ENCODE measurements at places on chromosomes 3 and 15. TPM values are rescaled to one million over a fixed set of nuclear protein-coding genes. Genes with fewer than 3 reads are reported as not detected.
A peak's percentile ranks its signal among the peaks of the same experiment; 100 is the strongest.

The RFT1 gene
- polyA plus RNA-seq: 42.4 TPM

GRCh38 chr3:160472344-160472743, 22.8 kb upstream of the TRIM59 start:
- H3K4me1 ChIP-seq: no peaks in the 10 kb centered on the region
- no peaks in the 10 kb centered on the region for H3K36me3 ChIP-seq
- H3K4me3 ChIP-seq: no peak overlapping the region
- H3K27ac ChIP-seq: no peak overlapping the region

The TLNRD1 gene
- polyA plus RNA-seq: 15.5 TPM

GRCh38 chr15:95051861-95052260, 820.5 kb downstream of the MCTP2 start:
- DNase-seq: no peak
- H3K4me3 ChIP-seq: no peak overlapping the region
- no peak overlapping the region for H3K27ac ChIP-seq
- H3K36me3 ChIP-seq: no peaks in the 10 kb centered on the region
- no peaks in the 10 kb centered on the region for H3K27me3 ChIP-seq

DNA sequence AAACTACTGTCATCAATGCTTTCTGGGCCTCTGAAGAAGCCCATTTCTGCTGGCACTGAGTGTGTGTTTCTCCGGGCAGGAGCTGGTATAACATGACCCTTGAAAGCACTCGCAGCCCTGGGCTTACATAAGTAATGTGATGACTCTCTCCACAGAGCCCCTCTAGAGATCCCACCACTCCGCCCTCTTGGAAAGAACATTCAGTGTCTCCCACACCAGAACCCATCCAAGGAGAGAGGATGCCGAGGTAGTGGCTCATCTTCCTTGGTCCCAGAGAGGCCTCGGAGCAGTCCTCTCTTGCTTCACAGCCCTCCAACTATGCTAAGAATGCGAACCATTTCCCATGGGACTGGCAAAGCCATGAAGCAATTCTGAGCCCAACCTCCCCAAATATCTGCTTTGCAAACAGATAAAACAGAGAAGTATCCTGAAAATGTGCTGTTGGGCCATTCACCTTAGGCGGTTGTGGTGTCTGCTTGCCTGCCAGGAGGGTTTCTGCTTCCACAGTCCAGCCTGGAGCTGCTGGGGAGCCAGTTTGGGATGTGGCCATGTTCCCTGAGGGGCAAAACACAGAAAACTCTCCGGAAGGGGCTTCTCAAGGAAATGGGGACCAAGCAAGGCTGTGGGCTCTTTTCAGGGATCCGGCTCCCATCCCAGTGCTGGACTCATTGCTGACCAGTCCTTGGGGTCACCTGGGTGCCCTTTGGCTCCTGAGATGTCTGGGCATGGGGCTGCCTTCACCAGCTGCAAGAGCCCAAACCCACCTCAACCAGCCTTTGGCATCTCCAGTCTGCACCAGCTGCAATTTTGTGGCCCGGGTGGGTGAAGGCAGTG, 47.3 kb downstream of the AMOTL2 start:
- no peaks in the 10 kb centered on the region for H3K27me3 ChIP-seq
- H3K36me3 ChIP-seq: no peaks in the 10 kb centered on the region
- H3K4me1 ChIP-seq: peaks cover 9% of the 10 kb centered on the region
- no peak overlapping the region for H3K4me3 ChIP-seq

The GOLGA6D gene
- 0.27 TPM for polyA plus RNA-seq

- H3K27me3 ChIP-seq: no peaks in the 10 kb centered on the region
- no peaks in the 10 kb centered on the region for H3K4me1 ChIP-seq
- H3K36me3 ChIP-seq: no peaks in the 10 kb centered on the region
- DNase-seq: no peak
- no peak overlapping the region for H3K27ac ChIP-seq
- no peak overlapping the region for H3K4me3 ChIP-seq
Measured at GRCh38 chr3:177499779-177500423, 302.6 kb upstream of the TBL1XR1 start.

The PIGBOS1 gene
- polyA plus RNA-seq: 16.7 TPM

- H3K27ac ChIP-seq: no peak overlapping the region
- no peaks in the 10 kb centered on the region for H3K4me1 ChIP-seq
- H3K36me3 ChIP-seq: no peaks in the 10 kb centered on the region
- no peak for DNase-seq
- no peaks in the 10 kb centered on the region for H3K27me3 ChIP-seq
- no peak overlapping the region for H3K4me3 ChIP-seq
Measured at GRCh38 chr3:127071597-127072001, 88.7 kb downstream of the PLXNA1 start.

The LMCD1 gene
- 20.2 TPM for polyA plus RNA-seq

The ISLR gene
- polyA plus RNA-seq: 0.82 TPM

The GRIP2 gene
- polyA plus RNA-seq: 2.5 TPM

DNA sequence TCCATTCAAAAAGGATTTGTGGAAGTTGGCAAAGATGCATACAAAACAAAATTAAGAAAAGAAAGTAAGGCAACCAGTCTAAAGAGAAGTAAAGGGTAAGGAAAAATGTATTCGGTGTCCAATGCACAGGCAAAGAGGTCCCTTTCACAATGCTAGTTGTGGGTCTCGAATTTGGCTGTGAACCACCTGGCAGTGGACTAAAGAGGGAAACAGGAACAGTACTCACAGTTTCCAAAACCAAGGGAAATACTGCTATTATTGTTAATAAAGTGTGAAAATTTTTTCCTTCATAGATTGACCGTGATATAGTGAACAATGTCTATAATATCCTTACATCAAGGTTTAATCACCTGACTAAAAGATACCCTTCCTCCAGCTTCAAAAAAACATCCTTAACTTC, 57.9 kb downstream of the TNIK start:
- H3K27me3 ChIP-seq: no peaks in the 10 kb centered on the region
- no peaks in the 10 kb centered on the region for H3K36me3 ChIP-seq
- no peaks in the 10 kb centered on the region for H3K4me1 ChIP-seq
- H3K27ac ChIP-seq: no peak overlapping the region
- no peak overlapping the region for H3K4me3 ChIP-seq

DNA sequence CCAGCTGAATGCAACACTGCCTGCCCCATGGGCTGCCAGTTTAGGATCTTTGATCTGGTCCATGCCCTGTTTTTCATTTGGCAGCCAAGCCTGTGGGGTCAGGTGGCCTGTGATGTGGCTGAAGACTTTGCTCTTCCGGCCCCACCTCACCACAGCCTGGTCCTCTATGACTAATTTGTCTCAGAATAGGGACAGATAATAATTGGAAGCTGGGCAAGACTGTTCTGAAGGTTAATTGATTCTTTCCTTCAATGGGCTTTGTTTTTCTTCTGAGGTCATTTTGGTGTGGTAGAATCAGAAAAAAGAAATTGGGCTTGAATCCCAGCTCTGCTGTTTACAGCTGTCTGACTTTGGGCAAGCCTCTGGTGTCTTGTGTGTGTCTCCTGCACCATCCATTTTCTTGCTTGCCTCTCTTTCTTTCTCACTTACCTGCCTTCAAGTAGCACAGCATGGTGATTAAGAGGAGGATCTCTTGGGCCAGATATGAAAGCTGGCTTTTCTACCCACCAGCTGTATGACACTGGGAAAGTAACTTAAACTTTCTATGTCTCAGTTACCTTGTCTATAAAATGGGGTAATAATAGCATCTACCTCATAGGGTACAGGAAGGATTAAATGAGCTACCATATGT, 24.2 kb downstream of the ABHD2 start:
- H3K36me3 ChIP-seq: no peaks in the 10 kb centered on the region
- H3K27me3 ChIP-seq: peaks cover 1% of the 10 kb centered on the region
- H3K4me3 ChIP-seq: no peak overlapping the region
- peaks cover 12% of the 10 kb centered on the region for H3K4me1 ChIP-seq

DNA sequence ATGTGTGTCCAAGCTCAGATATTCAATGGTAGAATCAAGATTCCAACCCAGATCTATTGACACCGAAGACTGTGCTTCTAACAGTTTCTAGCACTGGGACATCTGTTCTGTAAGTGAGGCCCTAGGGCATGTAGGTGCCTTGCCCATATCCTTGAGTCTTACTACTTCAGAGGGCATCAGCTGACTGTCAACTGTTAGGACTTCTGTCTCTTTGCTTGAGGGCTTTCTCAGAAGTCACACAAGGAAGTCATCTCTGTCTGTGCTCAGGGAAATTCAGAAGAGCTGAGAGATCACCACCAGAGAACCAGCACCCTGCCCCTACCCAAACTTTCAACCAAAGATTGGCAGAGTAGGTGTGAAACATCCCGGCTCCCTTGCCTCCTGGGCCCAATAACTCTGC, 403.6 kb upstream of the PROK2 start:
- H3K4me1 ChIP-seq: no peaks in the 10 kb centered on the region
- H3K36me3 ChIP-seq: no peaks in the 10 kb centered on the region
- H3K27ac ChIP-seq: no peak overlapping the region
- no peak for DNase-seq
- H3K27me3 ChIP-seq: no peaks in the 10 kb centered on the region
- H3K4me3 ChIP-seq: no peak overlapping the region

The GOLGA8J gene
- polyA plus RNA-seq: not detected

GRCh38 chr3:100613721-100614390, 4.5 kb downstream of the ADGRG7 start:
- no peak for DNase-seq
- no peak overlapping the region for H3K27ac ChIP-seq
- H3K27me3 ChIP-seq: no peaks in the 10 kb centered on the region
- no peaks in the 10 kb centered on the region for H3K4me1 ChIP-seq
- H3K36me3 ChIP-seq: no peaks in the 10 kb centered on the region

The CHRNA5 gene
- polyA plus RNA-seq: 5.4 TPM

The ARGFX gene
- polyA plus RNA-seq: not detected

DNA sequence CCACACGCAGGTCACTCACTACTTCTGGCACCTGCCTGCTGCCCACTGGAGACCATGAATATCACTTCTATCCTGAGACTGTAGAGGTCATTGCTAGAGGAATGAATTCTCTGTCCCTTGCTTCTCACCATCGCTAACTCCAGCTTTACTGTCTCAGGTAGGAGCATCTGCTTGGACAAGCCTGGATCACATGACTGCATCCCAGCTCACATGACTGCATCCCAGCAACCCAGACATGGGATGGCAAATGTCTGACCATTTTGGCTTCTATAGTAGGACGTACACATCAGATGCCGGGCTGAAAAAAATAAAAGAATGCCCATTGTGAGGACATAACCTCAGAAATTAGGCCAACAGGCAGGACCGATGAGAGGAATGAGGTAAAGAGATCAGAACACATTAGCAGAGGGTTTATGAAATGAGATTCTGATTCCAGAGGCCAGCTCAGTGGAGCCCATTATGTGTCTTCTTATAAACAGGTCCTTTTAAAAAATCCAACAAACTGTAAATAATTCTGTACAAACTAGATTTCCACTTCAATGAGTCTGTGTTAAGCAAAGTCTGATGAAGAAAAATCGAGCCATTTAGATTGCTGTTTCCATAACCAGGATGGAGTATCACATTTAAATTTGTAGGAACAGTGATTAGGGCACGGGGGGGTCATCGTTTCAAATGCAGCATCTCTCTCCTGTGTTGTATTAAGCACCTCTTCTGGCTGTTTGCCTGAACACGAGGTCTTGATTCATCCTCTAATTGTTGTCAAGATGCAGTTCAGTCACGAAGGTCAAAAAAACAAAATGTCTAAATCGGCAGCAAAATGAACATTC, 126.7 kb downstream of the MTHFS start:
- 0 out of 2 replicates have a peak, but pooled peaks cover 2% of the 10 kb centered on the region for H3K4me1 ChIP-seq
- H3K4me3 ChIP-seq: no peak overlapping the region
- no peaks in the 10 kb centered on the region for H3K36me3 ChIP-seq
- DNase-seq: no peak
- H3K27ac ChIP-seq: no peak overlapping the region
- no peaks in the 10 kb centered on the region for H3K27me3 ChIP-seq

The STRIT1 gene
- 0.15 TPM for polyA plus RNA-seq

- peaks cover 52% of the 10 kb centered on the region for H3K36me3 ChIP-seq
- DNase-seq: no peak
- no peak overlapping the region for H3K4me3 ChIP-seq
- no peaks in the 10 kb centered on the region for H3K27me3 ChIP-seq
- H3K27ac ChIP-seq: no peak overlapping the region
Measured at GRCh38 chr3:196075013-196075412, 6.9 kb downstream of the TFRC start.

DNA sequence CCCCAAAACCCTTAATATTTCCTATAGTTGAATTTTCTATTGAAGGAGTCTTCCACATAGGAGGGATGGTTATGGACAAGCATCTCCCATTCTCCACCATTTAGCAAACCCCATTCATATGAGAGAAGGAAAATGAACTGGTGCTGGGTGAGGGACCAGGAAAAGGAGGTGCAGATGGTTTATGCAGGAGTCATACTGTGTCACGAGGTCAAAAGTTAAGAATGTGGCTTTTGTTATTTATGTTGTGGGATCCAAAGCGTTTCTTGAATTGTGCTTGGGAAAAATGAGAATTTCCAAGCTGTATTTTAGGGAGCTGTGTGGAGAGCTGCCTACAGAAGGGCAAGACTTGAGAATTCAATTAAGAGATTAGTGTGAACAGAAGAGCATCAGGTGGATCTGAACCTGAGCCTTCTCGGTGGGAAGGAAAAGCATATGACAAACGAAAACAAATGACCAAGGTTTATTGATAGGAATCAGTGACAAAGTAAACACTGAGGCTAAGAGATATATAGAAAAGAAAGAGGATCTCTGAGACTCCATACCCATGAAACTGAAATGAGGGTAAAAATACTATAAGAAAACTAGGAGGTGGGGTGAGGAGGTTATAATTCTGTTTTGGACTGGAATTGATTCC, 473.3 kb upstream of the NR2F2 start:
- DNase-seq: no peak
- no peaks in the 10 kb centered on the region for H3K36me3 ChIP-seq
- H3K4me3 ChIP-seq: no peak overlapping the region
- H3K4me1 ChIP-seq: no peaks in the 10 kb centered on the region

- no peak overlapping the region for H3K27ac ChIP-seq
- peaks cover 3% of the 10 kb centered on the region for H3K4me1 ChIP-seq
- no peak overlapping the region for H3K4me3 ChIP-seq
Measured at GRCh38 chr3:57958642-57959422, 49.4 kb upstream of the FLNB start.

The C3orf49 gene
- not detected for polyA plus RNA-seq

The HESX1 gene
- polyA plus RNA-seq: 7.1 TPM

The CPA3 gene
- polyA plus RNA-seq: not detected

GRCh38 chr3:150798122-150798618, 35.2 kb upstream of the SIAH2 start:
- H3K4me3 ChIP-seq: peak overlapping the region; percentile 9
- H3K27ac ChIP-seq: no peak overlapping the region
- DNase-seq: no peak
- no peaks in the 10 kb centered on the region for H3K4me1 ChIP-seq
- H3K27me3 ChIP-seq: no peaks in the 10 kb centered on the region

The HSPBAP1 gene
- polyA plus RNA-seq: 3.8 TPM

The GREM1 gene
- polyA plus RNA-seq: 0.33 TPM

DNA sequence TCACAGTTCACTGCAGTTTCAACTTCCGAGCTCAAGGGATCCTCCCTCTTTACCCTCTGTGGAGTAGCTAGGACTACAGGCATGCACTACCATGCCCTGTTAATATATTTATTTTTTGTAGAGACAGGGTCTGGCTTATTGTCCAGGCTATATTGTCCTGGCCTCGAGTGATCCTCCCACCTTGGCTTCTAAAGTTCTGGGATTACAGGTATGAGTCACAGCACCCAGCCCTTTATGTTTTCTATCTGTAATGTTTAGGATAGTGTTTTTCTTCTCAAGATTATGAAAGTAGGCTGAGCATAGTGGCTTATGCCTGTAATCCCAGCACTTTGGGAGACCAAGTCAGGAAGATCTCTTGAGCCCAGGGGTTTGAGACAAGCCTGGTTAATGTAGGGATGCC, 11.9 kb upstream of the SCG3 start:
- no peaks in the 10 kb centered on the region for H3K4me1 ChIP-seq
- no peak for DNase-seq

GRCh38 chr3:122560680-122561079, 3.4 kb downstream of the PARP9 start:
- DNase-seq: no peak
- H3K27ac ChIP-seq: no peak overlapping the region
- H3K4me3 ChIP-seq: no peak overlapping the region
- H3K27me3 ChIP-seq: no peaks in the 10 kb centered on the region
- H3K4me1 ChIP-seq: peaks cover 4% of the 10 kb centered on the region

The NR2F2 gene
- 0.14 TPM for polyA plus RNA-seq

Measured in H1 (cell line).